ENCODE measurements at places on chromosomes 3 and 15. TPM values are rescaled to one million over a fixed set of nuclear protein-coding genes. Genes with fewer than 3 reads are reported as not detected.

The FBXO40 gene
- total RNA-seq = not detected

The LIPH gene
- total RNA-seq = 14.8 TPM

The MGLL gene
- 20.2 TPM for total RNA-seq

The ISLR gene
- 10.5 TPM for total RNA-seq

The LRRC58 gene
- total RNA-seq = 21.8 TPM

DNA sequence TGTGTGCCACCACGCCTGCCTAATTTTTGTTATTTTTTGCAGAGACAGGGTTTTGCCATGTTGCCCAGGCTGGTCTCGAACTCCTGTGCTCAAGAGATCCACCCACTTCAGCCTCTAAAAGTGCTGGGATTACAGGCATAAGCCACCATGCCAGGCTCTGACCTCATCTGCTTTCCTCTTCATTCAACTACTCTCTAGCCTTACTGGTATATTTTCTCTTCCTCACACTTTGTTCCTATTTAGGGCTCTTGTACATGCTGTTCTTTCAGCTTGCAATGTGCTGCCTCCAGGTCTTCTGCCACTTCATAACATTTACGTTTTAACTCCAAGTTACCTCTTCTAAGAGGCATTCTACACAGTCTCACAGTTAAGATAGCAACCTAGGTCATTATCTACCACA, 34.9 kb downstream of the PIK3CB start:
- no peak for DNase-seq

- peak; percentile 8 for DNase-seq
Observed at GRCh38 chr15:52527911-52528563, 643 bp downstream of the MYO5A start.

DNA sequence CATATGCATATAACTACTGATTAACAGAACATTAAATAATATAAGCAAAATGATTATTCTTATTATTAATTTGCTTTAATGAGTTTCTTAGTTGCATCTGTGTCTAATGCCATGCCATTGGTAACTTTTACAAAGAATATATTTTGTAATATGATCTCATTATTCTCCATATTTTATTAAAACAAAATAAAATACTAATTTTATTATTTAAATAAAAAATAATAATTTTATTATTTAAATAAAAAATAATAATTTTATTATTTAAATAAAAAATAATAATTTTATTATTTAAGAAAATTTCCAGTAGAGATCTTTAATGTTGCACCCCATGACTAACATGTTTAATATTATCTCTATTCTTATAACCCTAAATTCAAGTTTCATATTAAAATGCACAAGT, 771.1 kb downstream of the NR2F2 start:
- no peak for DNase-seq

DNA sequence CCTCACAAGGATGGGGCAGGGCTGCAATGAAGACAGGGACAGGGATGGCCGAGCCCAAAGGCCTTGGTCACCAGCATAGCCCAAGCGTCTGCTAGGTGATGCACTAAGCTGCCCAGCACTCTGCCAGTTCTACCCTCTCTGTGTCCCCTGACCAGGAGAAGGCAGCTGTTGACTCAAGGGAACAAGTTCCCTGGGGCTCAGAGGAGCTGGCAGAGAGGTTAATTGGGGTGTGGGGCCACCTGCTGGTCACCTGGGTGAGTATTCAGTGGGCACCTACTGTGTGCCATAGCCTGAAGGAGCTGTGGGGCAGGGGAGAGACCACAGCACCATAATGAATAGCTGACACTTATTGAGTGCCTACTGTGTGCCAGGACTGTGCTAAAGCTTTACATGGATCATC, 22.0 kb upstream of the DOCK3 start:
- peak; percentile 44 for DNase-seq

DNA sequence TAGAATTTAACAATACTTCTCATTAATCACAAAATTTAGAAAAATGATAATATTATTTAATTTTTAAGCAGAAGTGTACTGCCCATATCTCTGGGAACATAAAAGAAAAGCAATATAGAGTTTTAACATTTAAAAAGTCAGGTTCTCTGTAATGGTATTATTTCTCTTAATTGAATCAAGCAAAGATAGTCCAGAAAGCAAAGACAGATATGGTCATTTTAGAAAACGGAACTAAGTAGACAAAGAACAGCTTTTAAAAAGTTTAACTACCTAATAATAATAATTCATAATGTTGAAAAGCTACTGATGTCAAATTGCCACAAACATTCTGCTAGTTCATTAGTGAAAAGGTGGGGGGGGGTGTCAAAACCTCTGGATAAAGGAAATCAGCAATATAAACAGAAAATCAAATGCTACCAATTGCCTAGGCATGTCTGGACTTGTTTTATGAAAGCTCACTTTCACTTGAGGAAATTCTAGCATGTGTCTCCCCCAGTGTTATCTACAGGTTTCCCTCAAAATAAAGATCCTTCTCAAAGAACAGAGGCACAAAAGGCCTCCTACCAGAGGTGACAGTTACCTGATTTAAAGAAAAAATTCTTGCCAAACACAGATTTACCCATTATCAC, 1.7 kb downstream of the ZMAT3 start:
- no peak for DNase-seq

DNA sequence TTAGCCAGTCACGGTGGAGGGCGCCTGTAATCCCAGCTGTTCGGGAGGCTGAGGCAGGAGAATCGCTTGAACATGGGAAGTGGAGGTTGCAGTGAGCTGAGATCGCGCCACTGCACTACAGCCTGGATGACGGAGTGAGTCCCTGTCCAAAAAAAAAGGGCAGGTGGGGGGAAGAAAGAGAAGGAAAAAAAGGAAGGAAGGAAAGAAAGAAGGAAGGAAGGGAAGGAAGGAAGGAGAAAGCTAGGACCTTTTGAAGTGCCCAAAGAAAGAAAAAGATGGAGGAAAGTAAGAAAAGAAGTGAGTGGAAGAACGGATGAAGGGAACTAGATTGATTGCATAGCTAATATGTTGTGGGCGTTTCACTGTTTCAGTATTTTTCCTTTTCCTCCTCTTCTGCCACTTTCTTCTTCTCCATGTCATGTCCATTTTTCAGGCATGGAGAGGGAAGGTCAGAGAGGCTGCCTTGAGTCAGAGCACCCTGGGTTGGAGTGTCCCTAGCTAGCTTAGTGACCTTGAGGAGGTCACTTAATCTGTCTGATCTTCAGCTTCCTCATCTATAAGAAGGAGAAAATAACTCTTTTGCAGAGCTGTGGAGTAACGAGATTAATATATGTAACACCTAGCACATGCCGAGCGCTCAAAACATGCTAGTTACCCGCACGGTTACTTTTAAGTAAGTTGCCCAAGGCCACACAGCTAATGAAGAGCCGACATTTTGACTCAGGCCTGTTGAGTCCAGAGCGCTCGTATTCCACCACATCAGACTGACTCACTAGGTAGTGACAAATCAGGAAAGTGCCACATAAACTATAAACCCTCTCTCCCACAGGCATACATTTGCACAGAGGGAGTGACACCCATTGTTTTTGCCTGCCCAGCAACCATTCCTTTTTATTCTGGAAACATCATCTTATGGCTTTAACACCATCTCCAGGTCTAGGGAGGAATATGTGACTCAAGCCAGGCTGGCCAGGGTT, 42.2 kb downstream of the BHLHE40 start:
- no peak for DNase-seq
